NK-92 treated with Interleukin-12 subunit alpha and Interleukin-12 subunit beta, amount 100 ng/mL, for 24 hours (cell line): ENCODE measurements at places on chromosomes 16 and 17.

DNA sequence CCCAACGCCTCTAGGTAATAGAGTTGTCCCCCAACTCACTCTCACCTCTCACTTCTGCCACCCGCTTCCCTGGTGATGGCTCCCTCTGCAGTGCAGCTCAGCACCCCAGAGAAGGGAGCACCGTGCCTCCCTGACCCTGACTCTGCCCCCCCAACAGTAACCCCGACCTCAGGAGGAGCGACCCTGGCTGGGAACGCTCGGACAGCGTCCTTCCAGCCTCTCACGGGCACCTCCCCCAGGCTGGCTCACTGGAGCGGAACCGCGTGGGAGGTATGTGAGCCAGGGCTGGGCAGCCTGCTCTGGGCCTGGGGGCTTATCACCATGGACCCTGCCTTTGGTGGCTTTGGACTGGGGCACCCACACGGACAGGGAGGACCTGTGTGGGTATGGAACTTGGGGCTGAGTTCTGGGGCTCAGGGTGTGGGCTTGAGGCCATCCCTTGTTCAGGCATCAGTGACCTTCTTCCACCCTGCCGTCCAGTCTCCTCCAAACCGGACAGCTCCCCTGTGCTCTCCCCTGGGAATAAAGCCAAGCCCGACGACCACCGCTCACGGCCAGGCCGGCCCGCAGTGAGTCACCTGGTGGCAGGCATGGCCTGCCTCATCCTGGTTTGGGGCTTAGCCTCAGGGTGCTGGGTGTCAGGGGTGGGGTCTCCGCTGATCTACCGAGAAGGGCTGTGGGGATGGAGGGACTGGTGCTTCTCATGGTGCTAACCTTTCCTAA is 6.7 kb upstream of the C17orf107 start:
- DNase-seq, result no peak

GRCh38 chr16:71406724-71407123 is 35.1 kb downstream of the TLE7 start:
- no peak for DNase-seq

GRCh38 chr17:159609-160008 is 21.8 kb downstream of the DOC2B start:
- DNase-seq, result no peak

GRCh38 chr16:799948-800833 is at the start of gene GNG13:
TSS of gene GNG13 (minus strand) at chr16:800734. CDS start at chr16:799077, 1,657 bp downstream.
- DNase-seq, result no peak

GRCh38 chr16:17471719-17472461 is 1.1 kb upstream of the XYLT1 start:
- no peak for DNase-seq

GRCh38 chr17:6713130-6713917 is at the start of gene SLC13A5:
TSS of gene SLC13A5 (minus strand) at chr17:6713369. CDS start at chr17:6713333, 36 bp downstream.
- no peak for DNase-seq

DNA sequence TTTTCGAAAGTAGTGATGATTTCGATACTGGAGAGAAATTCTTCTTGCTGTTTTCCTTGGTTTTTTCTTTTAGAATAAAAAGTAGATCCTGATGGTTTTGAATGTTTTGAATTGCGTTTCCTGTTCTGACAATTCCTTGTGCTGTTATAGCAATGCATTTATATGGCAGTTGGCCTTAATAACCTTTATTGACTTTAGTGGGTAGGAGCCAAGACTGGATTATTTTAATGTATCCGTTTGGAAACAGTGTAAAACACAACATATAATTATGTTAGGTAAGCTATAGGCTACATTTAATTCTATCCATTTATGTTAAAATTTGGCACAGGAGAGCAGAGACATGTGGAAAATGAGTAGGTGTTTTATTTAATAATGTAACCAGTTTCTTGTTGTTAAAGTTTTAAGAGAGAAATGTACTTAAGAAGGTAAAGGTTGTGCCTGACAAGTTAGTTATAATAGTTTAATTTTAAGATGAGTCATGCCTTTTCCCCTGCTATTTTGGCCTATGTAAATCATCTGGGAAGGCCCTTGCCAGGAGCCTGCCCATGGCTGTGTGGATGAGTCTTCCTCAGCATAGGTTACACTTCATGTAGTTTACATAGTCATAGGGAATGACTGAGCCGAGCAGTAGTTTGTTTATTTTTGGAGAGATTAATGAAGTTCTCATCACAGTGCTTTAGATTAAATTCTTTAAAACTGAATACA is 189.9 kb downstream of the FTO start:
- no peak for DNase-seq

DNA sequence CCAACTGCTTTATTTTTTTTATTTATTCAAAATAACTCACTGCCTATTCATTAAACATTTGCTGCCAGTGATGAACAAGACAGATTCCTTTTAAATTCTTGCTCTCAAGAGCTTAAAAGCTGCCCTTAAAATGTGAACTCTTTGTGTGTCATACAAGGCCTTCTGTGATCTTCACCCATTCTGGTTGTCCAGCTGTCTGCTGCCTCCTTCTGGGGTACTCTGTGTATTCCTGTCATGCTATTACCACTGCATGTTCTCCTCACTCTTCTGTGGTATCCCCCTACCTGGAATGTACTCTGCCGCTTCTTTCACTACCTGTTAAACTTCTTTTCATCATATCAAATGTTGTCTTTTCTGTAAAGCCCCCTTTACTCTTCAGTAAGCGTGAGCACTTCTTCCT is 165.8 kb downstream of the CHD9 start:
- no peak for DNase-seq

DNA sequence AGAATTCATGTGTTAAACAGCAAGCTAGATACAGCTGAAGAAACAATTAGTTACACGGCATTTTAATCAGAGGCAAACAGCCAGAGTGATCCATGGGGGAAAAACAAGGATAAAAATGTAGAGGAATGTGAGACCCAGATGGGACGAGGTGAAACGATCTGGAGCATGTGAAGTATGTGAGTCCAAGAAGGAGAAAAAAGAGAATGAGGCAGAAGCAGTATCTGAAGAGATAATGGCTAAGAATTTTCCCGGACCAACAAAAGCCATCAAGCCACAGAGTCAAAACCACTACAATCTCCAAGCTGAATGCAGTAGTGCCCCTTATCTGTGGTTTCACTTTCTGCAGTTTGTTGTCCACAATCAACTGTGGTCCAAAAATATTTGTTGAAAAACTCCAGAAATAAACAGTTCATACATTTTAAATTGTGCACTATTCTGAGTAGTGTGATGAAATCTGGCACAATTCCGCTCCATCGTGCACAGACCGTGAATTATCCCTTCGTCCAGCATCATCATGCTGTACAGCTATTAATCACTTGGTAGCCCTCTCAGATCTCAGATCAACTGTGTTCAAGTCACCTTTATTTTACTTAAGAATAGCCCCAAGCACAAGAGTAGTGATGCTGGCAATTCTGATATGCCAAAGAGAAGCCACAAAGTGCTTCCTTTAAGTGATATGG is 18.8 kb downstream of the MYH10 start:
- no peak for DNase-seq

DNA sequence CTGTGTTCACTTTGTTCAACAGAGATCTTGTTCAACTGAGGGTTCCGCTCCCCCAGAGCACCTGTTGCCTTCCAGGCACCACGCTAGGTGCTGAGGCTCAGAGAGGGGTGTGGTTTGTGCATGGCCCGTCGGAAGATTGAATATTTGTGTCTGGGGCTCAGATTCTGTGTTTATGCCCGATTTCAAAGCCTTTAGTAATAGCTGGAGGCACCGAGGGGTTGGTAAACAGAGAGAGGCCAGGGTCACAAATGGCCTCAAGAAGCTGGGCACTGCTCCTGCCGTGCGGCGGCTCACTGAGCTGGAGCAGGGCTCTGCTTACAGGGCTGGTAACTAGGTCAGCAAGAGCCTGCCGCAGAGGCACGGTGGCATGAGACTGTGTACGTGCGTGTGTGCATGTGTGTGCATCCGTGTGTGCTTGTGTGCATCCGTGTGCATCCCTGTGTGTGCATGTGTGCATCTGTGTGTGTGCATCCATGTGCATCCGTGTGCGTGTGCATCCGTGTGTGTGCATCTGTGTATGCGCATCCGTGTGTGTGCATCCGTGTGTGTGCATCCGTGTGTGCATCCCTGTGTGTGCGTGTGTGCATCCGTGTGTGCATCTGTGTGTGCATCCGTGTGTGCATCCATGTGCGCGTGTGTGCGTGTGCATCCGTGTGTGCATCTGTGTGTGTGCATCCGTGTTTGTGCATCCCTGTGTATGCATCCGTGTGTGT is 5.4 kb downstream of the ITGAE start:
- no peak for DNase-seq

- no peak for DNase-seq
These were observed 506.1 kb downstream of the CDH11 start for GRCh38 chr16:64615630-64616280.

GRCh38 chr16:67919622-67920221 is 11.9 kb downstream of the CTRL start:
- no peak for DNase-seq

DNA sequence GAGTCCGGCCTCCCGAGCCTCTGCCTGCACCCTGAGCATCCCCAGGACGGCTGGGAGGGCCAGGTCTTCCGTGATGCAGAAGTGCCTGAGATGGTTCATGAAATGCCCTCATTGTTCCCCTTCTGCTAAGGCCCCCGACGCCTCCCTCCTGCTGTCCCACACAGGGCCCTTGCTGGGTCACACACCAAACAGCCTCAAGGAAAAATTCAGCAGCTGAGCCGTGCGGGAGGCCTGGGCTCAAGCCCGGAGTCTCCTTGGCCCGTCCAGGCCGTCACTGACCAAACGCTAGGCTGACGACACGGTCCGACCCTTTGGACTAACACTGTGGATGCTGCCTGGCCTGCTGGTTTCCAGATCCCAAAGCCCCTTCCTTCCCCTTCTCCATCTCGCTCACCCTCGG is 90.2 kb downstream of the RTN4RL1 start:
- no peak for DNase-seq

DNA sequence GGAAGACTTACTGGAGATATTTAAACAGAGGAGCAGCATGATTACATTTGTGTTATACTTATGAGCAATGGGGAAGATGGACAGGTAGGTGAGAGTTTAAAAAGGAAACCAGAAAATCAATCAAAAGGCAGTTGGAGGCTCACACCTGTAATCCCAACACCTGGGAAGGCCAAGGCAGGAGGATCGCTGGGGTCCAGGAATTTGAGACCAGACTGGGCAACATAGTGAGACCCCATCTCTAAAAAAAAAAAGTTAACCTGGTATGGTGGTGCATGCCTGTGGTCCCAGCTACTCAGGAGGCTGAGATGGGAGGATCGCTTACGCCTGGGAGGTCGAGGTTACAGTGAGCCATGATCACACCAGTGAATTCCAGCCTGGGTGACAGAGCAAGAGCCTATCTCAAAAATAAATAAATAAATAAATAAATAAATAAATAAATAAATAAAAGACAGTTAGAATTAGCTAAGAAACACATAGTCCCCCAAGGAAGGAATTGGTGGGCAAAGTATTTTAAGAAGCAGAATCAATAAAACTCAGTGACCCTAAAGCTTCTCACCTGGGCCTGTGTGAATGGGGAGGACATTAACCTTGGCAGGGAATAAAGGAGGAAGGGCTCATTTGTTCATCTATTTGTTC is 32.3 kb upstream of the TOB1 start:
- DNase-seq, result no peak

DNA sequence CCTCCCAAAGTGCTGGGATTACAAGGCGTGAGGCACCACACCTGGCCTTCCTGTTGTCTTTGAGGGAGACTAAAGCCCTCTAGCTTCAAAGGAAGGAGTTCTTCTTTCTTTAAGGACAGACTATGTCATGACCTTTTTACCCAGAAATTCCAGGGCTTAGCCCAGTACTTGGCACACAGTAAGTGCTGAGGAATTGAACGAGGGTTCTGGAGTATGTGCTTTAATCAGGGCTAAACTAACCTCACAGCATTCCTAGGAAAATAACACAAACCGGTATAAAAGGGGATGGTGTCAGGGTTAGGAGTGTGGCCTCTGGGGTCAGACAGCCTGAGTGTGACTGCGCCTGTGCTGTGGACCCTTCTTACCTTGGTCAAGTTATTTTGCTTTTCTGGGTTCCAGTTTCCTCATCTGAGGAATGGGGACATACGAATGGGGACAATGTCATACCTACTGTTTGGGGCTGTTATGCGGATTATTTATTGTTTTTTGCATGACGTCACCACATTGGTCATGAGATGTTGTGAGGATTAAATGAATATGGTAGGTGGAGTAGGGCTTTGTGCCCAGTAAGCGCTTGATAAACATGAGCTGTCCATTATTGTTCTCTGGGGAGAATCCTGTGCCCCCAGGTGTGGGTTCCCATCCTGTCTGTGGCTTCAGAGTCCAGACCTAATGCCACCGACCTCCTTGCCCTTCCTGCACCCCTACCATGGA is 21.9 kb downstream of the KSR1 start:
- no peak for DNase-seq

GRCh38 chr17:49523706-49524472 is 28.8 kb downstream of the NGFR start:
- peak; percentile 72 for DNase-seq

- no peak for DNase-seq
These were observed 33.7 kb upstream of the RPH3AL start for GRCh38 chr17:386141-386876.

DNA sequence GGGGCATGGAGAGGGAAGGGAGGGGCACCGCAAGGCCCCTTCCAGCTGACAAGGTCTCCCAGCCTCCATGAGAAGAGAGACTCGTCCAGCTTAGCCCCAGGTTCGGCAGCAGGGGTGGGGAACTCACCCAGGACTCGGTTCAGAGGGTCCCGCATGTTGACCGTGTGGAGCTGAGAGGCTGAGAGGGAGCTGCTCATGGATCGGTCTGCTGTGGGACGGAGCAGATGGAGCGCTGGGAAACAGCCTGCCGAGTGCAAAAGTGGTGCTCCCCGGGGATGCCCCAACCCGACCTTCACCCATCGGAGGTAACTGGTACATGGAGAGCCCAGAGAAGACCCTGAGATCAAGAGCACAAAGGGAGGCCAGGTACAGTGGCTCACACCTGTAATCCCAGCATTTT is 4.9 kb downstream of the CSF3 start:
- DNase-seq, result no peak

DNA sequence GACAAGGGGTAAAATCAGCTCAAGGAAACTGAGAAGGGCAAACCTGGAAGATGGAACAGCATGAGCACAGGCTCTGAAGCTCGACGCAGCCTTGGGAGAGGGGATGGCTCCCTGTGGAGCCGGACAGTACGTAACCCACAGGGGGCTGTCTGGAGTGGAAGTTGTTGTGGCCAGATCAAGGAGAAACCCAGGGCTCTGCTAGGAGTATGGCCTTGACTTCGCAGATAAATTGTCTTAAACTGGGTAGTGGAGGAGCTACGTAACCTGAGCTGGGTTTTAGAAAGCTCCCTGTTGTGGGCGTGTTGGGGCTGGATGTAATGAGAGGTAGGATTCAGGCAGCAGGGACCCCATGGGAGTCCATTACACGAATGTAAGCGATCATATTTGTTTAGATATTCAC is 25.5 kb upstream of the AXIN2 start:
- DNase-seq, result no peak

DNA sequence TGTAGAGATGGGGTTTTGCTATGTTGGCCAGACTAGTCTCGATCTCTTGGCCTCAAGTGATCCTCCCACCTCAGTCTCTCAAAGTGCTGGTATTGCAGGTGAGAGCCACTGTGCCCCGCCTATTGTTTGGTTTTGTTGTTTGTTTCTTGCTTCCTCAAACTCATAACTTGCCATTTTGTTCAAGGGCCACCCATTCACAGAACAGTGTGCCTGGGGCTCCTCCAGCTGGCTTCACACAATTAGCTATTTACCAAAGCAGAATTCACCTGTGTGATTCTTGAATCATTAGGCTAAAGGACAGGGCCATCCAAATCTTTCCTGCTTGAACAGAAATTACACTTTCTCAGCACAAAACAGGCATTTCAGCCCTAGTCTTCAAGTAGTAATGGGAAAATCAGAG is 7.2 kb downstream of the ABHD15 start:
- no peak for DNase-seq

- DNase-seq, result no peak
These were observed 19.3 kb downstream of the TSPOAP1 start for GRCh38 chr17:58308985-58309917.
